NCI-H2029 (cell line): ENCODE measurements at places on chromosomes 2 and 18.
A peak's percentile ranks its signal among the peaks of the same experiment; 100 is the strongest.

GRCh38 chr2:41400088-41400665, 647.6 kb upstream of the PKDCC start:
- no peak for DNase-seq

- no peak for DNase-seq
These were observed 20.1 kb downstream of the INPP5D start for GRCh38 chr2:233079953-233080835.

- DNase-seq = no peak
These were observed 78.3 kb downstream of the KCNJ3 start for GRCh38 chr2:154776825-154777224.

GRCh38 chr2:119756837-119757236, 2.9 kb upstream of the PTPN4 start:
- DNase-seq = no peak

GRCh38 chr2:130264046-130264445, 65.8 kb upstream of the TUBA3E start:
- DNase-seq = no peak

DNA sequence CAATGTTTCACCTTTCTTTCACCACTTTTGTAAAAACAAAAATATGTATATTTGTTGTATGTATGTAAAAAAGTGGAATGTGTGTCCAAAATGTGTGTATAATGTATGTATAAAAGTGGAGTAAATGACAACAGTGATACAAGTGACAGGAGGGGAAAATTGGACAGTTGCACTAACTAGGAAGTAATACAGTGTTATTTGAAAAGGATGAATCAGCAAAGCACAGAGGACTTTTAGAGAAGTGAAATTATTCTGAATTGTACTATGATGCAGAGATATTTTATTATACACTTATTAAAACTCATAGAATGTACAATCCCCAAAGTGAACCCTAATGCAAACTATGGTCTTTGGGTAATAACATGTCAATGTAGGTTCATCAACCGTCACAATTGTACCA, 331.3 kb upstream of the CNTNAP5 start:
- DNase-seq = no peak

DNA sequence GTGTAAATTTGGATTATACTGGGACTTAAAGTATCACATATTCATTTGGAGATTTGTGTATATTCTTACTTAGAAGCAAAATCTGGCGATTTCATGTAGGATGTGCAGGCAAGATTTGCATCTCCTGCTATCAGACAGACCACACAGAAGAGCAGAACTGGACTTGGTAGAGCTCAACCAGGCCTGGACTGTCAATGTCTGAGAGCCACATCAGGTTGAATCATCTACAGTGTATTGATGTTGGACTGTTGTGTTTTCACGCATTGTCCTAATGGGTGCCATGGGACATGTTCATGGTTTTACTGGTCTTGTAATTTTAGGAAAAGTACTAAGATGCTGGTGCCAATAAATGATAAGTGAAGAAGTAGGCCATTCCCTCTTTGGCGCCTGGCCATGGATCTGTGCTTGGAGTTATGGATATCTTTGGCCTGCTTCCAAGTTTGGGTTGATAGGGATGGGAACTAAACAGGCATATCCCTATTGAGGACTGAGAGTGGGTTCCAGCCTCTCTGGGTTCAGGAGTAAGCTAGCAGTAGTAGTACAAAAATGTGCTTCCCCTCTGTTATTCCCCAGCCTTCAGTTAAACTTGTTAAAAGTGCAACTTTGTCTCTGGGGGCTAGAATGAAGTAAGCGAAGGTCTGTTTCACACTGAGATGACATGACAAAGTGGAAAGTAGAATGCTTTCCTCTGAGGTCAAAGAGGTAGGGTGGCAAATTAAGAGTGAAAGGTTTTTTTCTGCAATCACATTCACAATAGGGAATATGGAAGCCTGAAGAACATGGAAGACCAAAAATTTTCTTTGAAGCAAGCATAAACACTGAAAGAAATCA, 49.2 kb upstream of the NEMP2 start:
- DNase-seq = peak; percentile 20

GRCh38 chr2:72004201-72004915, 143.3 kb downstream of the CYP26B1 start:
- DNase-seq = no peak

GRCh38 chr18:13555192-13555591, 171.2 kb downstream of the FAM210A start:
- no peak for DNase-seq

GRCh38 chr2:226892729-226893128, 56.9 kb downstream of the RHBDD1 start:
- DNase-seq = no peak

GRCh38 chr18:805755-806110, 6.3 kb downstream of the YES1 start:
- no peak for DNase-seq

DNA sequence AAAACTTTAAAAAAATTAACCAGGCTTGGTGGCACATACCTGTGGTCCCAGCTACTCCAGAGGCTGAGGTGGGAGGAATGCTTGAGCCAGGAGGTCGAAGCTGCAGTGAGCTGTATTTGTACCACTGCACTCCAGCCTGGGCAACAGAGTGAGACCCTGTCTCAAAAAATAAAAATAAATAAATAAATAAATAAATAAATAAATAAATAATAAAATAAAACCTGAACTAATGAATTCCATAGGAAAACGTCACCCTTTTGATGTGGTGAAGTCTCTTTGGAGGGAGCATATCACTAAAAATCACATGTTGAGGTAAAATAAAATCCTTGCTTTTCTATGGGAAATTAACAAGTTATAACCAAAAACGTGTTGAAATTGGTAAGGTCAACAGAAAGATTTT, 29.6 kb upstream of the ITGAV start:
- no peak for DNase-seq

DNA sequence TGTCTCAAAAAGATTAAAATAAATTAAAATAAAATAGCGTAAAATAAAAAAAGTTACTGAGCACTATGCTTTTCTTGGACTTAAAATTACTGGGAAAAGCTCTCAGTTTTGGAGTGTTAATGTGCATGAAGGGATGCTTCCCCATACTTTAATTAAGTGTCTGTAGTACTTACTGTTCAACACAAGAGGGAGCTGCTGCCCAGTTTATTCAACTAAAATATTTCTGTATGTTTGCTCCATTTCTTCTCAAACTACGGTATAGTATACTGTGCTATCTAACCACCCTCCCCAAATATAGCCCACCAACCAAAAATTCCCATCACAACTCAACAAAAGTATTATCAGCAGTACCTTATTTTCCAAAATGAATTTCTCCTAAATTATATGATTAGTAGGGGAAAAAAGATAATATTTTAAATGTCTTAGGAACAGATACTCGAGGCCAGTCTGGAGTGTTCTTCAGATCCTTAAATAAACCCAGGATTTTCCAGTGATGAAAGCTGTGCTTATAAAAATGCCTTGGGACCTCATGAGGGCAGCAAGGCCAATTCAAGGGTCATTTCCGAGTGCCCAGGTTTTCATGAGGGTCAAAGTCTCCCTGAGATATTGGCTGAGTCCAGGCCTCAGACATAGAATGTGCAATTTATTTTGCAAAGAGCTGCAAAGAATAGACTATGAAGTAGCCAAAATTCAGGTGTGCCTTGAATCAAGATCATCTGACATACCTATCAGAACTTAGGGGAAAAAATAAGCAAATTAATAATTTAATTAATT, 64.1 kb downstream of the CHRNA1 start:
- DNase-seq = peak; percentile 33

GRCh38 chr2:65722028-65722778, 289.8 kb upstream of the SPRED2 start:
- DNase-seq = no peak

GRCh38 chr18:9915291-9916076, 1.7 kb downstream of the VAPA start:
- DNase-seq = no peak

DNA sequence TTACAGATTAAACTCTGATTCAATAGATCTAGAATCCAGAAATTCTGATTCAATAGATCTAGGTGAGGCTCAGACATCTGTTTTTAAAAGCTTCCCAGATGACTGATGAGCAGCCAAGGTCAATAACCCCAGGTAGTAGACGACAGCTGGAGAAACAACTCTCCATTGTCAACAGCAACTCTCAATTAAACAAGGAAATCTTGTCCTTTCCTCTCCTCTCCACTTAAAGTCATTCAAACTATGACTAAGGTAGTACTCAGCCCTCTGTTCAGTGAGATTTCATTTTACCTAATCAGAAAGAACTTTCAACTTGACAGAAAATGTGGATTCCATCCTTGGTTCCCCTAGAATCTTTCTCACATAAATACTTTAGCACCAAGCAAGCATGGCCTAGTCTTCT, 94.6 kb upstream of the SCG2 start:
- peak; percentile 51 for DNase-seq

DNA sequence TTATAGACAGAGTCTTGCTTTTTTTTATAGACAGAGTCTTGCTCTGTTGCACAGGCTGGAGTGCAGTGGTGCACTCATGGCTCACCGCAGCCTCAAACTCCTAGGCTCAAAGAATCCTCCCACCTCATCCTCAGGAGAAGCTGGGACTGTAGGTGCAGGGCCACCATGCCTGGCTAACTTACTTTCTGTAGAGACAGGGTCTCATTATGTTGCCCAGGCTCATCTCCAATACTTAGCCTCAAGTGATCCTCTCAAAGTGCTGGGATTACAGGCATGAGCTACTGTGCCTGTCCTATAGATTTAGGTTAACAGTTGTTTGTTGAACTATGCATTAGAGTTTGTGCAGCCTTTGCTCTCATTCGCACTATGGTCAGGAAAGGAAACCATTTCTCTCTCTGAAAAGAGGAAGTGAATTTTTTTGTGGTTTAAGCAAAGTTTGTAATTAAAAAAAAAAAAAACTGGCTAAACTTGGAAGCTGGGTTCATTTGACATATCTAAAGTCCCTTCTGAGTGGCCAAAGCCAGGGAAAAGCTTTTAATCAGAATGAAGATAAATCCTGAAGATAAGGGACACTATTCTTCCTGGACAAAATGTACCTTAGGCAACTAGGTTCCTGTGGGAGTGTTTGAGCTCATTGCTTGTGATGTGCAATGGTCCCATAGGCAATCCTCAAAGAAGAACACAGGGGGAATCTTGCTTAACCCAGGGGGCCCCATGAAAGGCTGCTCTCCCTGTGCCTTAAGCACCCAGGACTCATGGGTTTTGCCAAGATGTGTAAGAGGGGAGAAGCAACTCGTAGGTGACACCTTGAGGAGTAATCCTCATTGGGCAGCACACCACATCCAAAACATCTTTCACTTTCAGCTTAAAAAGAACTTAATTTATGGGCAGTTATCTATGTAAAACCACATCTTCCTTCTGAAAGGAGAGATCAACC, 201.7 kb downstream of the MREG start:
- DNase-seq = no peak

GRCh38 chr2:219392754-219393153, 5.0 kb upstream of the DNPEP start:
- no peak for DNase-seq

GRCh38 chr2:145065342-145065741, 545.4 kb upstream of the ZEB2 start:
- no peak for DNase-seq

DNA sequence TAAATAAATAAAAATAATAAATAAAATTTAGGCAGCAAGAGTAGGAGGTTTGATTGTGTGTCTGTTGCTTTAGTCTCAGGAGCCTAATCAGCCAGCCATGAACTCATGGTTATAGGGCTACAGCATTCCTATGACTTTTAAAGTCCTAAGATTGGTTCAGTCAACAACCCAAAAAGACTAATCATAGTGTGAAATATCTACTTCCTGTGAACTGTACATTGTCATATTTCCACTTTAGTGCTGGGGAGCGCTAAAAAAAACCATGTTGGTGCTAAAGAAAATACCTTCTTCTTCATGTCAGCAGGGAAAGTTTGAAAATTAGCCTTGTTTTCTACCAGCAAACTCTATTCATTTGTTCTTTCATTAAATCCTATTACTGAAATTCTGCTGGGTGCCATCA, 521.6 kb downstream of the RNF144A start:
- DNase-seq = no peak

- no peak for DNase-seq
These were observed 400.2 kb upstream of the SPHKAP start for GRCh38 chr2:228581731-228582130.

DNA sequence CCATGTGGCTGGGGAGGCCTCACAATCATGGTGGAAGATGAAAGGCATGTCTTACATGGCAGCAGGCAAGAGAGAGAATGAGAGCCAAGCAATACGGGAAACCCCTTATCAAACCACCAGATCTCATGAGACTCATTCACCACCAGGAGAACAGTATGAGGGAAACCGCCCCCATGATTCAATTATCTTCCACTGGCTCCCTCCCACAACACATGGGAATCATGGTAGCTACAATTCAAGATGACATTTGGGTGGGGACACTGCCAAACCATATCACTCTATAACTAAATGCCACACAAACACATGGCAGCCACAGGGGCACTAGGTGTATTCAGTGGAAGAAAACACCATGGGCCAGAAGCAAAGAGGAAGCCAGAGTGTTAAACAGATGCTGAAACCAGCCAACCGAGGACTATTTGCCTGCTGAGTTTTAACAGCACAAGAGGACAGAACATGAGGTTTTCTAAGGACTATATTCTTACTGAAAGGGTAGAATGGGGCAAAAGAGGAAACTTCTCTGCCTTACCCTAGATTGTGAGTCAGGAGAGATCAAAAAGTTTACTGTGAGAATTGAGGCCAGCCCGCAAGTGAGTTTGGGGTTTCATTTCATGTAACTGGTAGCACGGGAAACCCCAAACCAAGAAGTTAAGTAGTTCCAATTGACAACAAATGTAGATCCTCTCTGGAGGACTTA, 49.2 kb downstream of the SIGLEC15 start:
- no peak for DNase-seq

GRCh38 chr2:233094614-233095013, 34.5 kb downstream of the INPP5D start:
- DNase-seq = no peak

- DNase-seq = no peak
These were observed 183.8 kb downstream of the LTBP1 start for GRCh38 chr2:33130544-33130943.

- no peak for DNase-seq
These were observed 86.9 kb downstream of the EIF2AK3 start for GRCh38 chr2:88540346-88540745.

DNA sequence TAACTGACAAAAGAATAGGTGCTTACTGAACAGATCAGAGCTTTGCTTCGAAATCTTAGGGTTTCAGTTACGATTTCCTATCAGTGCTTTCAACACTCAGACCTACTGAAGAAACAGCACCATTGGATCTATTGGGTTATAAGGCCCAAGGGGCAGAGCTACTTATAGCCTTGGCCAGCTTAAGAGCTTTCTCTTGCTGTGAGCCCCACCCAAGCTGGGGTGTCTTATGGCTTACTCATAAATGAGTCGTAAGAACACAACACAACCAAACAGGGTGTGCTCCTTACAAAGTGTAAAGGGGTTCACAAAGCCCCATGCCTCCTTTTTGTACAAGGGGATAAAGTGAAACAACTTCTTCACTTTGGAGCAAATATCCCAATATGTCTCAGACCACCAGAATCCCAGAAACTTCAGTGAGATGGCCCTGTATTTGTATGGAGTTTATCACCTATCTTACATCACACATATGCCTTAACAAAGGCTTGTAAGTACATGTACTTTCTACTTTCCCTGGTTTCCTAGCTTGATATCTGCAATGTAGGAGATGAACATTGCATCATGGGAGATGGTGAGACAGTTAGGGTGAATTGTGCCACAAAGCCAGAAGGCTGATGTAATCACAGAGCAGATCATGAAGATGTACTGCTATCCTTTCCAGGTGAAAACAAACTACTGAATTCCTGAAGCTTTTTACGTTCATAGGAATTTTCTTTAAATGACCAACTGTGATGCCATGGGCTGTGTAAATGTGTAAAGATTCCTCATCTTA, 115.5 kb upstream of the GLI2 start:
- DNase-seq = no peak

- DNase-seq = no peak
These were observed 80.6 kb downstream of the EML6 start for GRCh38 chr2:54803783-54804751.
